HTR-8/SVneo (cell line): ENCODE measurements at places on chromosomes 5 and 9.

- DNase-seq = no peak
Measured at GRCh38 chr9:108093773-108094675, 604.5 kb upstream of the KLF4 start.

- DNase-seq = no peak
Measured at GRCh38 chr9:83623679-83624076, 735 bp downstream of the IDNK start.

DNA sequence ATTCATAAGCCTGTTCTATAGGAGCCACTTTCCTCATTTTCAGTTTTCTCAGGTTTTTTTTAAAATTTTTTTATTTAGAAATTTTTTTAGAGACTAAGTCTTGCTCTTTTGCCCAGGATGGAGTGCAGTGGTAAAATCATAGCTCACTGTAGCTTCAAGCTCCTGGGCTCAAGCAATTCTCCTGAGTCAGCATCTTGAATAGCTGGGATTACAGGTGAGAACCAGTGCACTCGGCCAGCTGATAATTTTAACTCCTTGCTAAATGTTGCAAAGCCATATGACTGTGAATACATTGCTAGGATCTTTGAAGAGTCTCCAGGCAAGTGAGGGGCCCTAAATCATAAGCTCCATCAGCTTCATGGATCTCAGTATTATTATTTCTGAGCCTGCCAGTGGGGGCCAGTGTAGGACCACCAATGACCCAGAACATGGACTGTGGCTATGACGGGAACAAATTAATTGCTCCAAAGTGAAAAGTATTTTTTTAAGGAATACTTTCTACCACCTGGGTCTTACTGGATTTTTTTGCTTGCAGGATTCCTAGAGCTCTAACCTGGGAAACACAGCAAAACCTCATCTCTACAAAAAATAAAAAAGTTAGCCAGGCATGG lies 5.7 kb upstream of the GAPVD1 start:
- DNase-seq = no peak

GRCh38 chr5:113218200-113218599 lies 216.6 kb downstream of the TSSK1B start:
- DNase-seq = no peak

DNA sequence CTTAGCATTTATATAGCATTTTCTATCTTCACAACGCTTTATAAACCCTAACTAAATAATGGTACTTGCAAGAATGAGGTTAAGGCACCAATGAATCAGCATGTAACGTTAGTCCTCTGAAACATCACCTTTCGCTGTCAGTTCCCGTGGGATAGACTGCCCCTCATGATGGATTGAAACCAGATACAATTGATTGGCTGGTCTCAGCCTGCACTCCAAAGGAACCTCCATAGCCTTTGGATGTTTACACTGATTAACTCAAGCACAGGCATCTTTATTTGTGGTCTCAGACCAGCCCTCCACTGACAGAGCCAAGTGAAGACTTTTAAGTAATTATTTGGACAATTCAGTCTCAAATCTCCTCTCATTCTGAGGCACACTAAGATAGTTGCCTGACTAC lies 1339.4 kb upstream of the WWC1 start:
- no peak for DNase-seq

- DNase-seq = peak; percentile 26
Measured at GRCh38 chr5:146877783-146878475, 628 bp downstream of the PPP2R2B start.

GRCh38 chr5:153700940-153701339 lies 210.5 kb downstream of the GRIA1 start:
- DNase-seq = no peak

GRCh38 chr9:121807823-121808278 lies 156.4 kb downstream of the DAB2IP start:
- no peak for DNase-seq

- DNase-seq = no peak
Measured at GRCh38 chr5:175870820-175871447, 444 bp upstream of the CPLX2 start.
